Psoas muscle (tissue), 8 donors: ENCODE measurements at places on chromosomes 13 and 19. TPM values are rescaled to one million over a fixed set of nuclear protein-coding genes. Genes with fewer than 3 reads are reported as not detected.

GRCh38 chr19:12841094-12841493 is 2.8 kb downstream of the MAST1 start:
- H3K27ac ChIP-seq = no peak overlapping the region
- H3K27me3 ChIP-seq = no peaks in the 10 kb centered on the region
- peaks cover 6% of the 10 kb centered on the region for H3K4me1 ChIP-seq
- peak; percentile 53 for DNase-seq
- peak overlapping the region; percentile 42 for H3K4me3 ChIP-seq

GRCh38 chr13:20980430-20980829 is 77.9 kb upstream of the XPO4 start:
- peaks cover 8% of the 10 kb centered on the region for H3K36me3 ChIP-seq
- H3K4me3 ChIP-seq = no peak overlapping the region
- no peaks in the 10 kb centered on the region for H3K27me3 ChIP-seq
- H3K4me1 ChIP-seq = no peaks in the 10 kb centered on the region
- H3K27ac ChIP-seq = no peak overlapping the region
- no peak for DNase-seq

- H3K4me3 ChIP-seq = no peak overlapping the region
- H3K27ac ChIP-seq = peak overlapping the region; percentile 16
- DNase-seq = no peak
- H3K36me3 ChIP-seq = peaks cover 90% of the 10 kb centered on the region
These were observed 9.4 kb downstream of the POLRMT start for GRCh38 chr19:623974-624373.

The VSIG10L gene
- total RNA-seq = 0.79 TPM

DNA sequence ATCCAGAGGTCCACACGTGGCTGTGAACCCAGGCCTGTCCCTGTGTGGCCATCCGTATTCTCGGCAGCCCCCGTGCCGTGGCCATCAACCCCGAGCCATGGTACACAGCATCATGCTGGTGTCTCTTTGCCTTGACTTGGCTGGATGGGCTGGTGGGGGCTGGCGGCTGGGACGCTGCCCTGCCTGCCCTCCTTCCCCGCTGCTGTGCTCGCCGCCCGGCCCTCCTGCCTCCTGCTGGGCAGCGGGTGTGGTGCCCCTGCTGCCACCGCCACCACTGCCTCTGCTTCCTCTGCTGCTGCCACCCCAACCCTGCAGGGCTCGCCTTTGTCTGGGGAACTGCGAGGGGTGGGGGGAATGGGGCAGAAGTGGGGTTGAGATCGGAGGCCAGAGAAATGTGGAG is 19.7 kb upstream of the EHD2 start:
- no peak overlapping the region for H3K4me3 ChIP-seq
- DNase-seq = no peak
- no peaks in the 10 kb centered on the region for H3K36me3 ChIP-seq
- no peak overlapping the region for H3K27ac ChIP-seq

GRCh38 chr13:99922631-99923404 is 48.7 kb downstream of the ZIC5 start:
- DNase-seq = no peak
- H3K27me3 ChIP-seq = peaks cover 39% of the 10 kb centered on the region
